ENCODE measurements at places on chromosomes 4 and X. TPM values are rescaled to one million over a fixed set of nuclear protein-coding genes. Genes with fewer than 3 reads are reported as not detected.

OPRPN gene
- total RNA-seq = not detected

MPP1 gene
- total RNA-seq = 32.9 TPM

TAF7L gene
- 1.7 TPM for total RNA-seq

BEND2 gene
- total RNA-seq = not detected

PRRG3 gene
- not detected for total RNA-seq

MAGEB16 gene
- total RNA-seq = not detected

CTAG2 gene
- not detected for total RNA-seq

PRDM8 gene
- total RNA-seq = 0.73 TPM

NWD2 gene
- total RNA-seq = not detected

MAGEA9 gene
- total RNA-seq = not detected

ARHGEF38 gene
- total RNA-seq = not detected

PRPS1 gene
- total RNA-seq = 27.9 TPM

TCEAL8 gene
- 86.9 TPM for total RNA-seq

- no peak for DNase-seq
Observed at GRCh38 chr4:114728426-114728825, 129.8 kb downstream of the UGT8 start.

GRCh38 chrX:17553469-17553868 is 178.5 kb downstream of the NHS start:
- DNase-seq = no peak

DNA sequence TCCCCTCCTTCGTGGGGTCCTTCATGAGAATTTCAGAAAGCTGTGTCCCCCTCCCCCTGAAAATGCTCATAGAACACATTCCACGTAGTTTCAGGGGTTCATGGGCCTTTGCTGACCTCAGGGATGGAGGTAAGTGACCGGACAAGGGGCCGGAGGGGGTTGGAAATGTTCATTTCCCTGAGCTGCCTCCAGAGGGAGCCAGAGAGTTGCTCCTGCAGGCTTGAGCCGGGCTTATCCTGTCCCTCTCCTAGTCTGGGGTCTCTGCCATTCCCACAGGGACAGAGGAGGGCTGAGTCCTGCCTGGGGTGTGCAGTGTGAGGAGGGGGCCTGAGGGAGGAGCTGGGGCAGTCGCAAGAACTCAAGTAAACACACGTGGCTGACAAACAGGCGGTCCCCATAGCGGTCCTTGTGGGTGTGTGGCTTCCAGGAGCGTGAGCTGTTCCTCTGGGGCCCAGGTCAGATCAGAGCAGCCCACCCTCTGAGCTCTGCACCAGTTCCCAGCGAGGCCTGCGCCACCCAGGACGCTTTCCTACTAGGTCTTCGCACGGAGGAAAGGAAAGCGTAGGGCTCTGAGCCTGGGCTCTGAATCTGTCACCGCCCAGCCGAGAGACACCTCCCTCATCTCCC is 62.5 kb downstream of the WFS1 start:
- no peak for DNase-seq

- DNase-seq = no peak
Observed at GRCh38 chrX:51024106-51024696, 113.7 kb downstream of the BMP15 start.

- no peak for DNase-seq
Observed at GRCh38 chrX:120514236-120514635, 45.1 kb upstream of the LAMP2 start.

GRCh38 chr4:122658818-122659295 is 38.0 kb upstream of the IL21 start:
- no peak for DNase-seq

DNA sequence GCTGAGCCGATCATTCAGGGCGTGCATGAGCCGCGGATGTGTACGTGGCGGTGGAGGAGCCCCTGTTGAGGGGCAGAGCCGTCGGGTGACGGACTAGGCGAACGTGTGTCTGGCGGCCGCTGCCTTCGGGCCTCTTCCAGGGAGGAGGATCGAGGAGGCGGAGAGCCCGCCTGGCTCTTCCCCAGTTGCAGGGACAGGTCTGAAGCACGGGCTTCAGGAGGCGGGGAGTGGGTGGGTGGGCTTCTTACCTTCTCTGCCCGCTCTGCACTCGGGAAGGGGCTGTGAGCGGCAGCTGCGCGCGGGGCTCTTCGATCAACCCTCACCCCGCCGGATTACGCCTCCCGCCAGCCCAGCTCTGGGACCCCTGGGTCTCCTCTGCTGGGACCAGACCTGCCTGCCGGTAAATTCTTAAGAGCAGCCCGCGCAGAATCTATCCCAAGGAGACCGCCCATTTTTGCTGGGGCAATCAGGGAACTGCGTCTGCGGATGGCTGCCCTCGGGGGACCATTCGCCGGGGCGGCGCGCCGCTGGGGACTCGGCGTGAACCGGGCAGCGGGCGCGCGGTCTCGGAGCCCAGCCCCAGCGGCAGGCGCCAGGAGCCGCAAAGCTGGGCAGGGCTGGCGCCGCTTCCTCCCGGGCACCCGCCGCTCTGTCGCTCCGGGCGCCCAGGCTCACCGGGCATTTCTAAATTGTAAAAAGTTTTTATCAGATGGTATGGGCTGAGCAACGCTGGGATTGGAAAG is 4.9 kb downstream of the PLAC8 start:
- no peak for DNase-seq

DNA sequence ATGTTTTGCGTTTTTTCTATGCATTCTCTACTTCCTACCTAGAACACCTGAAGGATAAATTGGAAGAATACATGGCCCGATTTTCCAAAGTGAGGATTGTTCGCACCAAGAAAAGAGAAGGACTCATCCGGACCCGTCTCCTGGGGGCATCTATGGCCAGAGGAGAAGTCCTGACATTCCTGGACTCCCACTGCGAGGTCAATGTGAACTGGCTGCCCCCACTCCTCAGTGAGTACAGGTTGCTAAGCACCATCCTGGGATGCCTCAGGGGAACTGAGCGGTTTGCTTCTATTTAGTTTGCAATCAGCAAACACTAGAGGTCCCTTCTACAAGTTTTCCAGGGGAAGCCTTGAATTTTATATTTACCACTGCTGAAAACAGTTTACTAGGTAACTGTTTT is 359.3 kb upstream of the GALNT7 start:
- no peak for DNase-seq

GRCh38 chr4:78370631-78371372 is 180.8 kb upstream of the ANXA3 start:
- no peak for DNase-seq

- no peak for DNase-seq
Observed at GRCh38 chr4:31617667-31618066, 897.5 kb downstream of the PCDH7 start.

DNA sequence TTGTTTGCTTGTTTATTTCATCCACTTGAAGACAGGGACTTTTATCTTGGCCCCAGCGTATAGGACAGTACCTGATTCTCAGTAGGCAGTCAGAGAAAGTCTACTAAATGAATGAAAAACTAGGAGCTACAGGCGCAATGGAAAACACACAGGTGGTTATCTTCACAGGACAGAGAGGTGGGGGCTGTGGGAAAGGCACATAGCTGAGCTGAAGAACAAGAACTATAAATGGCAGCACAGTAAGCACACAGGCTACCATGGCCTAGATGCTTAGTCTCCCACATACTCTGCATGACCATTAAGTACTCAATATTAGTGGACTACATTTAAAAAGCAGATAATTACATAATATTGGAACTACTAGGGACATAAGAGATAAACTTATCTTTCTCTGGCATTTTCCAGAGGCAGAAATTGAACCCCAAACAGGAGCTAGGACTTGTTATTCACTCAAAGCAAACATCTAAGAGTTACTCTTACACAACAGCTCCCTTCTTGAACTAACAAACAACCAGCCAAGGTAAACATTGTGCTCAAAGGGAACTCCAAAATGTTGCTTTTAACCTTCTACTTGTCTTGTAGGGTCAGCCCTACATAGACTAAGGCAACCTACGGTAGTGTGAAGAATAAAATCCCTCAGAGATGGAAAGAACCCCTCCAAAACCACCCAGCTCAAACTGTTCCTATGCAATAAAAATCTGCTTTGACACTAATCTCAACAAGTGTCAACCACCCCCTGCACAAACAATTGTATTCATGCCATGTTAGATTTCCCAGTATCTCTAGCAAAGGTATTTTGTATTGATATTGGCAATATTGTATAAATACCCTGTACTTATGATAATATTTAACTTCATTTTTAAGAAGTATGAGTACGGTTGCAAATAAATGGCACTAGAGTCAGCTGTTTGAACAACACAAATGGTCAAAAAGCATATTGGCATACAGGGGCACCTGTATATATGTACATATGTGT is 593.6 kb downstream of the KLHL13 start:
- no peak for DNase-seq

DNA sequence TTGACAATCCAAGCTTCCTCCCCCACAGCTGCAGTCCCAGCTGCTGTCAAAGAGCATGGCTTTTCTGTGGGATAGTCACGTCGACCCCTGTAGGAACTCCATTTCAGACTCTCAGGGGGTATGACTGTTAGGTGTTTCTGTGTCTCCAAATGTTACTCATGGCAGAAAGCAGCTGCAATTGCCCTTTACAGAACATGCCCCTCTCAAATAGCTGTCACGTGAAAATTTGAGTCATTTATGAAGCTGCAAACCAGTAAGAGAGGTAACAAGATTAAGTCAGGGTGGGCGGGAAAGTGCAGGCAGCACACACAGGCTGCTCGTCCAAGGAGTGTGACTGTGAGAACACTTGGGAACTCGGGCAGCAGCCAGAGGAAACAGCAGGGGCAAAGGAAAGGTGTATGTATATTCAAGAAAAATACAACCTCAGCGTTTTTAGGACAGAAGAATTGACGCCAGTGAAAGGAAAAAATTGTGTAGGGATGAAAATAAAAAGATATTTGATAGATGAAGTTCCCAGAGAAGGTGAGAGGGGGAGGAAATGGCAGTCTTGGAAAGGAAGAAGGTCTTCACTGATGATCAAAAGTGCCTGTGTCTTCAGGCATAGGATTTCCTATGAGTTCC is 66.5 kb upstream of the TMEM184C start:
- no peak for DNase-seq

DNA sequence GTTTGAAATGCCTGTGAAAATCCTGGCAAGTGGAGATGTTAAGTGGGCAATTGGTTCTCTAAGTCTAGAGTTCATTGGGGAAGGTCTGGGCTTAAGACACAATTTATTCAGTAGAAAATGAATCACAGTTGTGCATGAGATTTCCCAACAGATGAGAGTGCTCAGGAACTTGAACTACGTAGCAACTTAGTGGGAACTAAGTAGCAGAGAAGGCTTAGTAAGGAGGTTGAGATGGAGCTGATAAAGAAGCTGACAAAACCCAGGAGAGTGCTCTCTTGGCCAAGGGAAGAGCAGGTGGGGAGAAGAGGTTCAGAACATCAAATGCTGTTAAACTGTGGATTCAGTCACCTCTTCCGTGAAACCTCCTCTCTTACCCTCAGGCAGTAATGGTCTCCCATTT is 33.0 kb downstream of the AFF1 start:
- DNase-seq = no peak

DNA sequence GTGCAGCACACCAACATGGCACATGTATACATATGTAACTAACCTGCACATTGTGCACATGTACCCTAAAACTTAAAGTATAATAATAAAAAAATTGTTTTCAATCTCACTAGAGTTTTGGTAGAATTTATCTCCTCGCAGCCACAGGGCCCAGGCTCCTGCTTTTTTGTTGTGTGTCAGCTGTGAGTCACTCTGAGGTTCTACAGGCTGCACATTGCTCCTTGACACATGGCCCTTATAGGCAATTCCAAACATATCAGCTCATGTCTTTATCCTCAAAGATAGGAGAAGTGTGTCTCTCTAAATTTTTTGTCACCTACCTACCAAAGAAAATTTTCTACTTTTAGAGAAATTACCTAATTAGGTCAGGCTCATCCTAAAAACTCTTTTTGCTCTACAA is 252.1 kb upstream of the ADGRL3 start:
- no peak for DNase-seq

GRCh38 chrX:20215565-20215964 is 51.1 kb downstream of the RPS6KA3 start:
- no peak for DNase-seq

- DNase-seq = no peak
Observed at GRCh38 chr4:47349326-47349725, 114.2 kb downstream of the COMMD8 start.

- DNase-seq = no peak
Observed at GRCh38 chr4:128830906-128831503, 21.5 kb downstream of the JADE1 start.

GRCh38 chr4:19194672-19195071 is 1057.0 kb upstream of the SLIT2 start:
- DNase-seq = no peak

DNA sequence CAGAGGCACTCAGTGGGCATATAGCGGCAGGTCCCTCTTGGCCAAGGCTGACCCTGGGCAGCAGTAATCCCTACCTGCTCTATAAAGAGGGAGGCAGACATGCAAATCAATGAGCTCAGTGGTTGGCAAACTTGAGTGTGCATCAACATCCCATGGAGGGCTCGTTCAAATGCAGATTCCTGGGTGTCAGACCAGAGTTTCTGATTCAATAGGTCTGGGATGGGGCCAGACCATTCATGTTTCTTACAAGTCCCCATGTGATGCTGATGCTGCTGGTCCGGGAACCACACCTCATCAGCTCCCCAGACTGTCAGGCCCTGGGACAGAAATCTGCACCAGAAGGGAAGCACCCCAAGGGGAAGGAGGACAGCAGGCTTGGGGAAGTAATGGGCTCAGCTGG is 38.9 kb upstream of the HMGB3 start:
- no peak for DNase-seq

DNA sequence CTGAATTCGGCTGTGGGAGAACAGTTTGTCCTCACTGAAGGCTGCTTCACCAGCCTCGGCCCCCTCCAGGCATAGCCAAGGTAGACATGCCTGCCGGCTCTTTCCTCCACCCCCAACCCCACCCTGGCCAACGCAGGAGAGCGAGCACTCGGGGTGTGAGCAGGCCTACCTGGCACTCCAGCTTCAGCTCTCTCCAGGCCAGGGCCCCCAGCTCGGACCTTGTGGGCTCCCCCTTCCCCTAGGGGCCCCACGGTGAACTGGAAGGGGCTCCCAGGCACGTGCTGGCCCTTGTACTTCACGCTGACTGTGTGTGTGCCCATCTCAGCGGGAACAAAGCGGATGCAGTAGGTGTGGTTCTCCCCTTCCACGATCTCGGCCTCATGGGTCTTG is 22.4 kb downstream of the FLNA start:
- DNase-seq = no peak

- DNase-seq = no peak
Observed at GRCh38 chr4:16270454-16271328, 44.4 kb upstream of the TAPT1 start.

DNA sequence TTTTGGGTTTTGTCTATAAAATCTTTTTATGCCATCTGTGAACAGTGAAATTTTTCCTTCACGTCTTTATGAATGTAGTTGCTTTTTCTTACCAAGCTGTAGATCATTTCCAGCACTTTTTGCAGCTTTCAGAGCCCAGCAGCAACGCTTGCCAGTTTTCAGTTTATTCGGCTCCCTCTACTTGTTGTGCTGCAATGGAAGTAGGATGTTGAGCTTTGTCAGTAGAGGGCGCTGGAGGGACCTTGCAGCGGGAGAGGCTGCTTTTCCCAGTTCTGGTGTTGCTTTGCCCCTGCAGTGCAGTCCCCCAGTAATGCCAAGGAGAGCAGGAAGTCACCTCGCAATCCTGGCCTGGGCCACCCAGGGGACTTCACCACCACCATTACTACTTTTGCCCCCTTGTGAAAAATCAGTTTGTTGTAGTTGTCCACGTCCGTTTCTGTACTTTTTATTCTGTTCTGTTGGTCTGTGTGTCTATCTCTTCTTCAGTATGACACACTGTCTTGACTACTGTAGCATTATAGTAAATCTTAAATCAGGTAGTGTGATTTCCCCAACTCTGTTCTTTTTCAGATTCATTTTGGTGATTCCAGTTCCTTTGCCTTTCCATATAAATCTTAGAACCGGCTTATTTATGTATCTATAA is 21.8 kb downstream of the CMC4 start:
- DNase-seq = no peak

Measured in glomerular endothelial cell (primary cell).